ENCODE measurements at places on chromosomes 2 and 18.

GRCh38 chr2:152627351-152627957, 89.8 kb downstream of the PRPF40A start:
- no peaks in the 10 kb centered on the region for H3K4me1 ChIP-seq
- no peak overlapping the region for H3K27ac ChIP-seq
- no peak for DNase-seq
- peaks cover 27% of the 10 kb centered on the region for H3K27me3 ChIP-seq
- H3K4me3 ChIP-seq: no peak overlapping the region

- H3K36me3 ChIP-seq: no peaks in the 10 kb centered on the region
- H3K27me3 ChIP-seq: peaks cover 62% of the 10 kb centered on the region
- no peak overlapping the region for H3K4me3 ChIP-seq
- no peak for DNase-seq
- no peaks in the 10 kb centered on the region for H3K4me1 ChIP-seq
Measured at GRCh38 chr2:231413921-231414476, 18.5 kb downstream of the B3GNT7 start.

- peaks cover 15% of the 10 kb centered on the region for H3K27me3 ChIP-seq
- no peak overlapping the region for H3K4me3 ChIP-seq
- H3K36me3 ChIP-seq: no peaks in the 10 kb centered on the region
- DNase-seq: no peak
- H3K4me1 ChIP-seq: no peaks in the 10 kb centered on the region
- no peak overlapping the region for H3K27ac ChIP-seq
Measured at GRCh38 chr2:71929482-71929772, 218.2 kb downstream of the CYP26B1 start.

GRCh38 chr2:48906633-48907032, 151.1 kb upstream of the LHCGR start:
- no peaks in the 10 kb centered on the region for H3K36me3 ChIP-seq
- no peak overlapping the region for H3K27ac ChIP-seq
- DNase-seq: no peak
- H3K27me3 ChIP-seq: peaks cover 10% of the 10 kb centered on the region

DNA sequence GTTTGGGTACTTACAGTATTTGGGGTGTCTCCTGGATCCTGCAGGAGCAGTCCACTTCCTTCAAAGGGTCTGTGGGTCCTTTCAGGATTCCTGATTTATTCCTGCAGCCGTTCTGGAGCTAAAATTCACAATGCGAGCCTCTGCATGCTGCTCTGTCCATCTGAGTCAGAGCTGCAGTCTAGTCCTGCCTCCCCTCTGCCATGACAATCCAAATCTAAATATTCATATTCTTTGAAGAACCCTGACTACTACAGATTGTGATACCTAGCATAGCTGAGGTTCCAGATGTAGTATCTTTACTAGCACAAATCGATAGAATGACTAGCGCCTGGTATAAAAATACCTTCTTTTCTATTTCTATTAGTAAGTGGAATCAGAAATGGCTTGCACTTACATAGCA, 31.3 kb upstream of the GAREM1 start:
- no peak overlapping the region for H3K27ac ChIP-seq
- H3K4me1 ChIP-seq: no peaks in the 10 kb centered on the region
- H3K27me3 ChIP-seq: peaks cover 52% of the 10 kb centered on the region
- no peak for DNase-seq
- H3K4me3 ChIP-seq: no peak overlapping the region

DNA sequence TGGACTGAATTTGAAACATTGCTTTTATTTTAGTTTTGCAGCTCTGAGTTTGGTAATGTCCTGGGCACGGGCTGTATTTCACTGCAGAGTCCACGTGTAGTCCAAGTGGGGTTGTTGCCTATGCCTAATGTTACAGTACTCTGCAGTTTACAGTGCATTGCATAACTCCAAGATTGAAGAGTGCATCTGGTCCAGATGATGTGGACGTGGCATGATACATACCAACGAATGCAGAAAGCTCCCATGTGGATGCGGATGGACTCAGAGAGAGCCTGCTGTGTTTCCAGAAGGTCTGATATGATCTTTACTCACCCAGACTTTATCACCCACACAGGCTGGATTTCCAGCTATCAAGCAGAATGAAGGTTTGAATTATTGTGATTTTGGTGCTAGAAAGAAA, 44.4 kb upstream of the CCDC68 start:
- H3K4me1 ChIP-seq: no peaks in the 10 kb centered on the region
- H3K27ac ChIP-seq: no peak overlapping the region
- DNase-seq: no peak
- H3K27me3 ChIP-seq: peaks cover 25% of the 10 kb centered on the region

GRCh38 chr18:79609841-79610281, 69.7 kb upstream of the CTDP1 start:
- no peaks in the 10 kb centered on the region for H3K4me1 ChIP-seq
- H3K27ac ChIP-seq: no peak overlapping the region
- H3K4me3 ChIP-seq: no peak overlapping the region
- no peaks in the 10 kb centered on the region for H3K36me3 ChIP-seq
- no peak for DNase-seq

- no peaks in the 10 kb centered on the region for H3K36me3 ChIP-seq
- no peaks in the 10 kb centered on the region for H3K27me3 ChIP-seq
- no peak for DNase-seq
- H3K27ac ChIP-seq: no peak overlapping the region
- H3K4me1 ChIP-seq: no peaks in the 10 kb centered on the region
Measured at GRCh38 chr2:122562775-122563174, 807.3 kb downstream of the TSN start.

DNA sequence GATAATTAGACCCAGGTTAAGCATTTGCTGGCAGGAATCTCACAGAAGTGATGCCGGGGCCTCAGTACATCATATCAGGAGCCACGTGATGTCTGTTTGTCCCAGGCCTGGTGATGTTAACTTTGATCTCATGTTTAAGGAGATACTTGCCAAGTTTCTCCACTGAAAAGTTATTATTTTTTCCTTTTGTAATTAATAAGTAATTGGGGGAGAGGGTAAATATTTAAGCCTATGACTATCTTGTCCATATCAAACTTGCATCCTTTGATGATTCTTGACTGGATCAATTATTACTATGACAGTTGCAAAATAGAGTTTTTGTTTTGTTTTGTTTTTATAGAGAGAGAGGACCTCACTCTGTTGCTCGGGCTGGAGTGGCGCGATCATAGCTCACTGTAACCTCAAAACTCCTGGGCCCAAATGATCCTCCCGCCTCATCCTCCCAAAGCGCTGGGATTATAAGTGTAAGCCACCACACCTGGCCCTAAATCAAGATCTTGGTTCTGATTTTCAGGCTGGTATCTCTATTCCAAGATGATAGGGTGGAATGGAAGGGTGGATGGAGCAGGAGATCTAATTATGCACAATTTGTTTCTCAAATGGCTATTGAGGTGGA, 46.4 kb downstream of the SLC4A1AP start:
- DNase-seq: no peak
- H3K36me3 ChIP-seq: no peaks in the 10 kb centered on the region

DNA sequence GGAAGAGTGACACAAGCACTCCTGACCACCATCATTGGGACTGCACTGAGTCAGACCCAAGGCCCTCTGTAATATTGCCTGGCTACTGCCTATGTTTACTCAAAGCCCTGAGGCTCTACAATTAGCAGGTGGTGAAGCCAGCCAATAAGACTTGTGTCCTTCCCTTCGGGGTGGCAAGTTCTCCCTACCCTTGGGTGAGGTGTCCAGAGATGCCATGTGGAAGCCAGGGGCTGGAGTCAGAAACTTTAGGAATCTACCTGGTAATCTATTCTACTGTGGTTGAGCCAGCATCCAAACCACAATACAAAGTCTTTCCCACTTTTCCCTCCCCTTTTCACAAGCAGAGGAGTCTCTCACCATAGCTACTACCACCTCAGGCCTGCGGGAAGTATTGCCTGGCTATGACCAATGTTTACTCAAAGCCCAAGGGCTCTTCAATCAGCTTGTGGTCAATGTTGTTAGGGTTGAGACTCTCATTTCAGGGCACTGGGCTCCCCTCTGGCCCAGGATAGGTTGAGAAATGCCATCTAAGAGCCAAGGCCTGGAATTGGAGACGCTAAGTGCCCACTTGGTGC, 17.6 kb downstream of the DHRS9 start:
- no peaks in the 10 kb centered on the region for H3K4me1 ChIP-seq
- H3K4me3 ChIP-seq: no peak overlapping the region
- H3K36me3 ChIP-seq: no peaks in the 10 kb centered on the region
- DNase-seq: no peak
- H3K27ac ChIP-seq: no peak overlapping the region

- H3K4me1 ChIP-seq: peaks cover 44% of the 10 kb centered on the region
- peak overlapping the region; percentile 4 for H3K27ac ChIP-seq
- no peak for DNase-seq
- no peaks in the 10 kb centered on the region for H3K27me3 ChIP-seq
- H3K4me3 ChIP-seq: no peak overlapping the region
- peaks cover 11% of the 10 kb centered on the region for H3K36me3 ChIP-seq
Measured at GRCh38 chr2:148680462-148680861, 35.9 kb downstream of the EPC2 start.

GRCh38 chr2:88329815-88330603, 122.5 kb downstream of the FOXI3 start:
- no peaks in the 10 kb centered on the region for H3K4me1 ChIP-seq
- no peak overlapping the region for H3K27ac ChIP-seq
- no peaks in the 10 kb centered on the region for H3K36me3 ChIP-seq
- peaks cover 44% of the 10 kb centered on the region for H3K27me3 ChIP-seq
- no peak for DNase-seq

- H3K36me3 ChIP-seq: peaks cover 9% of the 10 kb centered on the region
- no peaks in the 10 kb centered on the region for H3K27me3 ChIP-seq
- H3K4me1 ChIP-seq: no peaks in the 10 kb centered on the region
- no peak overlapping the region for H3K4me3 ChIP-seq
- DNase-seq: no peak
Measured at GRCh38 chr2:212991120-212991519, 160.3 kb downstream of the IKZF2 start.

DNA sequence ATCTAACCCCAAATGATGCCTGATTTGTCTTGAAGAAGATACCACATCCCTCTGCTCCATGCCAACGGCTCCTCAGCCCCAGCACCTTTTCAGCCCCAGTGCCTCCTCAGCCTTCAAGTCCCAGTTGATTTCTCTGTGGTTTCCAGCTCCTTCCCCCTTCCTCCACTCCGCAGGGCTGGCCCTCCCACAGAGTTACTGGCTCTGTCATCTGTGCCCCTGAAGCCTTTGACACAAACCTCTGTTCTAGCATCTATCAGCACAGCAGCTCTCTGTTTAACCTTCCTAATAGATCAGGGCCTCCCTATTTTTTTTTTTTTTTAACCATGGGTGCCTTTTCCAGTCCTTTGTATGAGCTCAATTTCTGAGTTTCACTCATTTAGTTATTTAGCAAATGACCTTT, 201.3 kb upstream of the CXCR4 start:
- H3K27me3 ChIP-seq: no peaks in the 10 kb centered on the region
- peaks cover 8% of the 10 kb centered on the region for H3K36me3 ChIP-seq
- no peak for DNase-seq
- no peak overlapping the region for H3K4me3 ChIP-seq
- no peak overlapping the region for H3K27ac ChIP-seq

DNA sequence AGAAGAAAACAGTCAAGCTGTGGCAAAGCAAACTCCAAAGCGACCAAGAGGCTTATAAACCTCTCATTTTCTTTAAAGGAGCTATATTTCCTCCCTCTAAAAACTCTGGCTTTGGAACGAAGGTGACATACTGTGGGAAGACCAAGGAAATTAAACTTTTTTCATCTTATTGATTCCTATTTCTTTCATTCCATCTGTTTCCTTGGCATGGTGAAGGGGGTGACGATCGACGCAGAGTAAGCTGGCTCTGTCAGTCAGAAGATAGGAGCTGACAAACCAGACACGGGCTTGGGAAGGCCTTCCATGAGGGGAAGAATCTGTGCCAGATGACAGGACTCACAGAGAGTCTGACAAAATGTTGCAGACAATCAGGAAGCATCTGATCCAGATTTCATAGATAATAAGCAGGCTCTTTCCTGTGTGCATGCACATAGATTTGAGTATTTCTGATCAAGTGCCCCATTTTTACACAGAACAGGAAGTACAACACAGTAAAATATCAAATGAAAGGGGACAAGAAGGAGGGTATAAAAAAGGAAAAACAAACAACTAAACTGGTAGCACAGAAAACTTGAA, 261.7 kb downstream of the SATB2 start:
- no peaks in the 10 kb centered on the region for H3K27me3 ChIP-seq
- no peaks in the 10 kb centered on the region for H3K36me3 ChIP-seq
- H3K4me3 ChIP-seq: no peak overlapping the region
- no peak overlapping the region for H3K27ac ChIP-seq
- no peaks in the 10 kb centered on the region for H3K4me1 ChIP-seq
- DNase-seq: no peak

GRCh38 chr2:175203621-175204496, 22.3 kb upstream of the ATP5MC3 start:
- H3K27ac ChIP-seq: no peak overlapping the region
- DNase-seq: no peak
- peaks cover 32% of the 10 kb centered on the region for H3K27me3 ChIP-seq
- H3K36me3 ChIP-seq: no peaks in the 10 kb centered on the region
- no peaks in the 10 kb centered on the region for H3K4me1 ChIP-seq
- no peak overlapping the region for H3K4me3 ChIP-seq

DNA sequence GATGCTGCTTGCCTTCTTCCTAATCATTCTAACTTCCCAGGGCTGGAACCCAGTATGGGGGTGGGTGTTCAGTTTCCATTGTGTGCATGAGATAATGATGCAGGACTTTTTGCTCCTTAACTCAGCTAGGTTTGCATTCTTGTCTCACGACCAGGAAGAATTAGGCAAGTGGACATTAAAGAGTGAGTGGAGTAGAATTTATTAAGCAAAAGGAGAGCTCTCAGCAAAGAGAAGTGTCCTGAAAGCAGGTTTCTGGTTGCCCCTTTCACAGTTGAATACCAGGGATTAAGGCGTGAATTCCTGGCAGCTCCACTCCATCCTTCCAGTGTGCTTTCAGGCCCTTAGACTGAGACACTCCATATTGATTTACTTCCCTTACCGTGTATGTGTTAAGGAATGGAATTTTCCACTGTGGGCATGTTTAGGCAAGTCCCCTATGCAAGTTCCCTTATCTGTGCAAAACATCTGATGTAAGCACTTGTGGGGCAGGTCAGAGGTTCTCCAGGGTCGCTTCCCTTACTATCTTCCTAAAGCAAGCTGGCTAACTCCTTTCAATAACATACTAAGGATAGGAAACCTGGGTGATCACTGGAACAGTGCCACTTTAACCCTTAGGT, 126.5 kb downstream of the GPR39 start:
- H3K4me1 ChIP-seq: no peaks in the 10 kb centered on the region
- no peak overlapping the region for H3K27ac ChIP-seq
- H3K27me3 ChIP-seq: no peaks in the 10 kb centered on the region
- H3K4me3 ChIP-seq: no peak overlapping the region
- H3K36me3 ChIP-seq: no peaks in the 10 kb centered on the region

DNA sequence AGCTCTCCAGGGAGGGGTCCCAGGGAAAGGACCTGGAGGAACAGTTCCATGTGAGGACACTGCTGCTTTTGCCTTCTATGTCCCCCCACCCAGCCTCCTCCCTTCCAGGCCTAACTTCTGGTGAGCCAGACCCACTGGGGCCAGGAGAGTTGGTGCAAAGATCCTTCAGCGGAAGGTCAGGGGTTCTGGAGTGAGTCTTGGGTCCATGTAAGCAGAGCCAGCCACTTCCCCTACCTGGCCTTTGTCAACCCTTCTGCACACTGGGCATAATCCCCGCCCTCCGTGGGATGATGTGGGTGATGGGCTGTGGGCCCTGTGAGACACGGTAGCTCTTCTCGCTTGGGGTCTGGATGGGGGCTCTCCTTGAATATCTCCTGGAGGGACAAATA, 76.9 kb downstream of the RHOB start:
- no peak for DNase-seq
- H3K36me3 ChIP-seq: no peaks in the 10 kb centered on the region
- no peaks in the 10 kb centered on the region for H3K4me1 ChIP-seq
- peaks cover 32% of the 10 kb centered on the region for H3K27me3 ChIP-seq
- H3K4me3 ChIP-seq: no peak overlapping the region

Data from central memory CD8-positive, alpha-beta T cell (primary cell).